ENCODE measurements at places on chromosomes 3 and 15.

DNA sequence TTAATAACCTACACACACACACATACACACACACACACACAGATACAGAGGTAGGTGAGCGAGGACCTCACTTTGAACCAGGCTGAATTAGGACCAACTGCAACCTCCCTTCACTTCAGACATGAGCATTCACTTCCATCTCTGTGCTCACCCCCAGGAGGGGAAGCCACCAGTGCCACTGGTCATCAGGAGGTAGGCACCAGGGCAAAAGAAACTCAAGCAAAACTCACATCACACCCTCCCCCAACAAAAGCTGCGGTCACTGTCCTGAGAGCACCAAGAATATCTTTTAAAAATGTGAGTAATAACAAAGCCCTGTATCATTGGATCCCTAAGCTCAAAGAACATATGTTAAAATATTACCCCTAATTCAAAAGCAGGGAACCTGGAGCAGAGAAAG, 8.1 kb downstream of the FOXP1 start:
- no peak for DNase-seq

- DNase-seq = no peak
Measured at GRCh38 chr15:63587527-63587926, 9.7 kb upstream of the FBXL22 start.

GRCh38 chr15:85570336-85570735, 189.9 kb downstream of the AKAP13 start:
- no peak for DNase-seq

DNA sequence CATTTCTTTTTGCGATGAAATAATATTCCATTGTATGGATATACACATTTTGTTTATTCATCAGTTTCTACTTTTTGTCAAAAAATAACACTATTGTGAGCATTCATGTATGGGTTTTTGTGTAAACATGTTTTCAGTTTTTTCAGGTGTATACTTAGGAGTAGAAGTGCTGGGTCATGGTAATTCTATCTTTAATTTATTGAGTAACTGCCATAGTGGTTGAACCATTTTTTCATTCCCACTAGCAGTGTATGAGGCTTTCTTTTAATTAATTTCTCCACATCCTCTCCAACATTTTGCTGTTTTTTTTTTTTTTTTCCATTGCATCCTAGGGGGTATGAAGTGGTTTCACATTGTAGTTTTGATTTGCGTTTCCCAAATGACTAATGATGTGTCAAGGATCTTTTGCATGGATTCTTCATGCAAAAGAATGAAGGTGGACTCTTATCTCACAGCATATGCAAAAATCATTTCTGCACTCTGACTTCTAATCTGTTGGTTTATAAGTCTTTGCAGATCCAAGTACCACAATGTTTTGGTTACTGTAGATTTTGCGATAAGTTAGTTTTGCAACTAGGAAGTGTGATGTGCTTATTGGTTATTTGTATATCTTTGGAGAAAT, 12.6 kb downstream of the ATP2C1 start:
- DNase-seq = no peak

GRCh38 chr3:53104762-53105161, 25.5 kb downstream of the RFT1 start:
- no peak for DNase-seq

GRCh38 chr3:10708216-10708893, 107.7 kb upstream of the SLC6A11 start:
- peak; percentile 26 for DNase-seq

- no peak for DNase-seq
Measured at GRCh38 chr3:73351423-73352071, 273.2 kb downstream of the PDZRN3 start.

GRCh38 chr3:120567370-120568201, 28.6 kb upstream of the NDUFB4 start:
- DNase-seq = no peak

GRCh38 chr15:74008901-74009300, 14.4 kb downstream of the PML start:
- DNase-seq = no peak

DNA sequence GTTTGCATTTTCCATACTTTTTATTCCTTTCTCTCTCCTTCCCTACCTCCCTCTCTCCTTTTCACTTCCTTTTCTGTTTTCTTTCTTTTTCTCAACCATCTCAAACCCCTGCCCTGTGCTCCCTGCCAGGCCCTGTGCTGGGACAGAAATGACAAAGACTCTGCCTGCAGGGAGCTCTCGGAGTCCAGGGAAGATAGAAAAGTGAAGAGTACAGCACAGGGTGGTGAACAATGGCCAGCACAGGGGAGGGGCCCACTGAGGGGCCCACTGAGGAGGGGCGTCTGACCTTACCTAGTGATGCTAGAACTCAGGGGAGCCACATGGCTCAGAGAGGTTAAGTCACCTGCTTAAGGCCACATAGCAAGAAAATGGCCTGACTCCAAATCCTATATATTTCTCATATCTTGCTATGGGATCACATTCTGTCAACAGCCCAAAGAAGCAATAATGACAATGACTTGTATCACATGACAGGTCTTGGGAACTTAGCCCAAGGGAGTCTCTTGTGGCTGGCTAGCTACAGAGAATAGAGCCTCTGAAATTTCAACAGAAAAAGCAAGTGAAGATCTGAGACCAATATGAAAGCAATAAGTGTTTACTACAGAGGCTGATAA, 44.3 kb upstream of the ATP2B2 start:
- no peak for DNase-seq

DNA sequence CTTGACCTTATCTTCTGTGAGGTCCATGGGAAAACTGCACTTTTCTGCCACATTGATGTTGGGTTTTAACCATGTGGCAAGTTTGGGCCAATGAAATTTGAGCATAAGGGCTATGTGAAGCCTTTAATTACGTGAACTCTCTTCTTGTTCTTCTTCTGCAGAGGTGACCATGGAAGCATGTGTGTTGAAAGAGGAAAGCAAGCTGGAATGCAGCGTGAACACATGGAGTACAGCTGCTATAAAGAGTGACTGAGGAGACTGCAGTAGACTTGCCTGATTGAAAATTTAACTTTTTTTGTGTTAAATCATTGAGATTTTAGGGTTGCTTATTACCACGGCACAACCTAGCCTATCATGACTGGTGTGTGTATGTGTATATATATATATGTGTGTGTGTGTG, 347.3 kb downstream of the ZIC1 start:
- DNase-seq = no peak

- DNase-seq = no peak
Measured at GRCh38 chr3:79572930-79573329, 194.9 kb downstream of the ROBO1 start.

GRCh38 chr15:58544756-58545155, 113.0 kb downstream of the LIPC start:
- DNase-seq = no peak

DNA sequence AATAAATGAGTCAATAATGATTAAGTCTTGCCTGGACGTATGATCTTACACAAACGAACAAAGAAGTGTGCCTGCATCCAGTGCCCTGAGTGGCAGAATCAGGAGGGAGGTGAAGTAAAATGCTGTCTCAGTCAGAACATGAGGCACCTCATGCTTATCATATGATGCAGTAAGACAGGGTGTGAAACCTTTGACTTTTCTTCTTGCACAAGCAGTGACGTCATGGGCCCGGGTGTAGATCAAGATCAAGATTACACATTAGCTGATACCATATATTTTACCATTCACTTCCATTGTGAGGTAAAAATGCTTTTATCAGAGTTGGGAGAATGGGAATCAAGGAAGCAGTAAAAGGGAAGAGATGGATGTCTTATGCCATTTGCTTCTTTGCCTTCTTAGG, 291.6 kb upstream of the PLSCR5 start:
- no peak for DNase-seq

- DNase-seq = no peak
Measured at GRCh38 chr15:69056365-69056764, 41.9 kb downstream of the NOX5 start.

DNA sequence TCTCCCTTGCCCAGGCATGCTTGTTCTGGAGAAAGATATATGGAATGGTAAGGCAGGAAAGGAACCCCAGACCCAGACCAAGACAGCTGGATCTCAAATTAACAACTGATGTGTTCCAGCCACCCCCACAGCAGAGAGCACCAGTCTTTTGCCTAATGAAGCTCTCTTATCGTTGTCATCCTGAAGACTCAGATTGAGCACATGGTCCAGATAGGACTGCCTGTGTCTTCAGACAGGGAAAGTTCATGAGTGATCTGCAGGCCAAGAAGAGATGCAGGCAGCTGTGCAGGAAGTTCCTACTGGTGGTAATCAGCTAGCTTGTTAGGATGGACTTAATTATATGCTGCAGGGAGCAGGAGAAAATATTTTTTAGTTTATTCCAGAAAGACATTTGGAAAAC, 53.3 kb downstream of the PPP2R3A start:
- DNase-seq = no peak

DNA sequence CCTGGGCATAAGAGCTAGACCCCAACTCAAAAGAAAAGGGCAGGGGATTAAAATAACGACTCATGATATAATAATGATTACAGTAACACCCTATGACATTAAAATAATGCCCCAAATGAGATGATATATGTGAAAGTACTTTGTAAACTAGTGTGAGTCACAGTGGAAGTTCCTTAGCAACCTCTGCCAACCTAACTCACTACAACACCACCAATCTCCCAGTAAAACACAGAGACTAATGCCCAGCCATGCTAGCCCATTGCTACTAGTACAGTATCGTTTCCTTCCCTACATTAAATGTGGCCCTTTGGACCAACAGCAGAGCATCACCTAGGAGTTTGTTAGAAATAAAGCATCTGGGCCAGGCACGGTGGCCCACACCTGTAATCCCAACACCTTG, 11.2 kb upstream of the ADAMTS7 start:
- DNase-seq = no peak

DNA sequence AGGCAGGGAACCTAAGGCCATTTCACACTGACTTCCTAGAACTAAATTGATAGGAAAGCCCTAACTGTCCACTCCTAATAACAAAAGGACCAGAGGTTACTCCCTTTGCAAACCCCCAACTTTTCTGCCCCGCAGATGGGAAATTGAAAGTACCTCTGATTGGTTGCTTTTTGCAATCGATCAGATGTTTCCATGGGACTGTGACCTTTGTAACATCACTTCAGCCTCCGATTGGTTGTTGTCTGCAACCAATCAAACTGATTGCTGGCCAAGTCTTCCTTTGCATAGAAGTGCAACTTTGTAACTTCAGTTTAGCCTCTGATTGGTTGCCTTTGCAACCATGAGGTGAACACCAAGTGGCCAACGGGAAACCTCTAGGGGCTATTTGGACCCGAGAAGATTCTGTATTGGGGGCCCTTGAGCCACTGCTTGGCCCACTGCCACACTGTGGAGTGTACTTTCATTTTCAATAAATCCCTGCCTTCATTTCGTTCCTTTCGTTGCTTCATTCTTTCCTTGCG, 11.3 kb upstream of the KNL1 start:
- DNase-seq = no peak

DNA sequence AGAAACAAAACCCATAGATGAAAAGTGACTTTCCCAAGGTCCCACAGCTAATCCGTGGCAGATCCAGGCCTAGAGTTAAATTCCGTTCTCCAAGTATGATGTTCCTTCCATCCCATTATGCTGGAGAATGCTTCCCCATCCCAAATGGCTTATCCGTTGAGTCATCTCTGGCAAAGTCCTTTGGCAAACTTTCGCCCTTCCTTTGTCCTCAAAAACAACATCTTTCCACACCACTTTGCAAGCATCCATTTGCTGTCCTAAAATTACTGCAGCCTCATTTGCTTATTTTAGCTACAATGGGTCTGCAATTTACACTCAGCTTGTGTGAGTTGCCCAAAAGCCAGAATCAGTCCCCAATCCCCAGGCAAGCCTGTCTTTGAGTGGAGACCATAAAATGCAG, 304.0 kb upstream of the TLE3 start:
- no peak for DNase-seq

GRCh38 chr3:133989936-133990702, 39.6 kb downstream of the SLCO2A1 start:
- DNase-seq = no peak

DNA sequence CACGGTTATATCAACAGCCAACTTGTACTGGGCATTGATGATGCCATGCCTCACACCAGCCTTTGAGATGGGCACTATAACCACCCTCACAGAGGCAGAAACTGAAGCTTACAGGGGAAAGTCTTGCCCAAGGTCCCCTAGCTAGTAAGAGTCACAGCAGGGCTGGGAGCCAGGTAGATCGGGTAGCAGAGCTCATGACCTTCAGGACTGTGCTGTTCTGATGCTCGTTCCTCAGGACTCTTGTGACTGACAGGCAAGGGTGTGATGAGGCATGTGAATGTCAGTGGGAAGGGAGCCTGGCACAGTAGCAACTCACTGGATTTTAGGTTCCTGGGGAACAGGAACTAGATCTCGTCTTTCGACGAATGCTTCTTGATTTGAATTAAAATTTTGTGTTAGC, 65.7 kb downstream of the RLBP1 start:
- no peak for DNase-seq

DNA sequence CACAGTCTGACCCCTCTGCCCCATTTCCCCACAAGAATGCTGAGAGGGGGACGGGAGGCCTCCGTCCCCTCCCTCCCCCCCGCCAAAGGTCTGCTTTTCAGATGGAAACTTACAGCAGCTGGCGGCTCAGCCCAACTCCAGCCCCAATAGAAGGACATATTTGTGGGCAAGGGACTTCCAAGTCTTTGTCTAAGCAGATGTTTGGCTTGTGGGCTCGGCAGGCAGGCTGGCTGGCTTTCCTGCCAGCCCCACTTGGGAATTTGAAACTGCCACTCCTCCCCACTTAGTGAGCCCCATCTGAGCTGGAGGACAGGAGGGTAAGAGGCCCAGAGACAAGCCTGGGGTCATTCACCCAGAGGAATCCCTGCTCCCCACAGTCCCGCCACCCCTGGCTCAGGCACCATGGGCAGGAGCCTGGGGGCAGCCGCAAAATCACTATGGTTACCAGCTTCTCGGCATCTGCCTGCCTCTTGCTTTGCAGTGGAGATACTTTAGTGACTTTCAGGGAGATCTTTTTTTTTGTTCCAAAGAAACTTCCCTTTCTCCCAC, 53.6 kb downstream of the LMCD1 start:
- no peak for DNase-seq

DNA sequence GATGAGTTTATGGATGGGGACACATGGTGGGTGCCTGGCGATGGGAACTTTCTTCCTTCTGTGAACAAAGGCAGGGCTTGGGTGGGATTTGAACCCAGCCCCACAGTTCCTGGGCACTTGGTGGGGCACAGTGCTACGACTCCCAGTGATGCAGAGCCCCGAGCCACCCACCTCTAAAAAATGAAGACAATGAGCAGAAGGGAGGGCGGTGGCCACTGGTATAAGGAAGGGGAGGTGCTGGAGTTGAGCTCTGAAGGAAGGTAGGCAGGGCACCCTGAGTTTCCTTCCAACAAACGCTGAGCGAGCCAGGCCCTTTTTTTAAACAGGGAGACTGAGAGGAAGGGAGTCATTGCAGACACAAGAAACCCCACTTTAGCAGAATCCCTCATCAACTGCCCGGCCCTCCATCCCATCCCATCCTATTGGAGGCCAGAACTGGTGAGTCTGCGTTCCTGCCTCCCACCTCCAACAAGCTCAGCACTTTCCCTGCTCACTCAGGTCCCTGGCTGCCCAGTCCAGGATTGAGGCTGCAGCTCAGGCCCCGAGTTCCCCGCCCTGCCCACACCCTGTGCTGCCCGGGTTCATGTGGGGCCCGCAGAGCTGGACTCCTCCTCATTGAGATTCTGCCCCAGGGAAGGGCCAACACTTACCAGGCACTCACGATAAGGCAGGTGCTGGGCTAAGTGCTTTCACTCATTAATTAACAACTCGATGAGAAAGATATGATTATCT, 57.3 kb downstream of the LINGO1 start:
- DNase-seq = no peak

- no peak for DNase-seq
Measured at GRCh38 chr3:167929968-167930367, 165.8 kb downstream of the GOLIM4 start.

GRCh38 chr3:183489455-183490210, 61.2 kb upstream of the MCF2L2 start:
- no peak for DNase-seq

- no peak for DNase-seq
Measured at GRCh38 chr3:24426896-24427295, 67.8 kb downstream of the THRB start.
